ENCODE measurements at places on chromosomes 12 and 14.

GRCh38 chr12:9735601-9736000, 2.7 kb upstream of the CLECL1 start:
- no peak for DNase-seq

DNA sequence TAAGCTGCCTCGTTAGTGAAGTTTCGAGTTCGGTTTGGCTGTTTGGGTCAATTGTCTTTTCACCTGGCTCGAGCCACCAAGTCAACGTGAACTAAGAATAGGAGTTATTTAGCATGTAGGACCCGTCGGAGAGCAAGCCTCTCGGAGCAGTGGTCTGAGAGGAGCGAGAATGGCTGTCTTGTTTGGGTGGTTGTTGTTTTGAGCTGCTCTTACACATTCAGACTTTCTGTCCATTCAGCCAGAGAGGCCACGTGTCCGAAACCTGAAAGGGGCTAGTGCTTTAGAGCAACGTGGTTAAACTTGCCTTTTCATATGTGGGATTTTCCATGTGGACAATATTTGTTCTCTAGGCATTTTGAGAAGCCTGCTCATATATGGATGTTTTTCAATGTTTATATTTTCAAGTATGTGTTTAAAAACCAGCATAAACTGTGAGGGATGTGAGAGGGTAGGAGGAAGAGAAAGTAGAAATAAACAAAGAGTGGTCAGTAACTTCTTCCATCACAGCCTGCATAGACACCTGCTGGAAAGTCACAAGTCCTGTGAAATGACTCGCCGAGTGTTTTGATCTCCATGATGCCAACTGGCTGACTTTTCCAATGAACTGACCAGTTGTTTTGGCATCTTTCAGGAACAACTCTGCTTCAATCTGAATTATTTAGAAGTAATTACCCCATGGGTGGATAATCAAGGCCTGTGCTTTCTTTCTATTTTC, 221.0 kb downstream of the ASCL1 start:
- DNase-seq = no peak

GRCh38 chr12:109167781-109168180, 51.4 kb downstream of the ACACB start:
- DNase-seq = no peak

- DNase-seq = no peak
Observed at GRCh38 chr14:104705340-104706047, 16.1 kb downstream of the INF2 start.

DNA sequence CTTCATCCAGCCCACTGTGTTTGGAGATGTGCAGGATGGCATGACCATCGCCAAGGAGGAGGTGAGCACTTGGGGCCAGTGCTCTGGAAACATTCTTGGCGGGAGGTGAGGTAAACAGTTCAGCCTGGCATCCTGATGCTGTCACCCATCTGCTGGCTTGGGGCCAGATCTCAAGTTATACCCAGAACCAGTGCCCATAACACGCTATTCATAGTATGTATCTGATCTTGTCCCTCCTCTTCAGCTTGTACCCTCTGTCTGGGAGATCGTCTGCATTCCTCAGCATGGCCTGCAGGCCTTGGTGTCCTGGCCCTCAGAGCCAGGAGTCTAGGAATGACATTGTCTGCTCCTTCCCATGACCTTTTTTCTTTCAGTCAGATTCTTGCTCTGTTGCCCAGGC, 31.4 kb downstream of the ALDH2 start:
- DNase-seq = no peak
